ENCODE measurements at places on chromosomes 13 and 19.
A peak's percentile ranks its signal among the peaks of the same experiment; 100 is the strongest.

- no peak for DNase-seq
Observed at GRCh38 chr13:113291129-113291528, 5.9 kb upstream of the LAMP1 start.

GRCh38 chr13:50071379-50071778 is 56.1 kb downstream of the KCNRG start:
- DNase-seq = no peak

- DNase-seq = no peak
Observed at GRCh38 chr13:83151308-83151660, 731.0 kb downstream of the SLITRK1 start.

DNA sequence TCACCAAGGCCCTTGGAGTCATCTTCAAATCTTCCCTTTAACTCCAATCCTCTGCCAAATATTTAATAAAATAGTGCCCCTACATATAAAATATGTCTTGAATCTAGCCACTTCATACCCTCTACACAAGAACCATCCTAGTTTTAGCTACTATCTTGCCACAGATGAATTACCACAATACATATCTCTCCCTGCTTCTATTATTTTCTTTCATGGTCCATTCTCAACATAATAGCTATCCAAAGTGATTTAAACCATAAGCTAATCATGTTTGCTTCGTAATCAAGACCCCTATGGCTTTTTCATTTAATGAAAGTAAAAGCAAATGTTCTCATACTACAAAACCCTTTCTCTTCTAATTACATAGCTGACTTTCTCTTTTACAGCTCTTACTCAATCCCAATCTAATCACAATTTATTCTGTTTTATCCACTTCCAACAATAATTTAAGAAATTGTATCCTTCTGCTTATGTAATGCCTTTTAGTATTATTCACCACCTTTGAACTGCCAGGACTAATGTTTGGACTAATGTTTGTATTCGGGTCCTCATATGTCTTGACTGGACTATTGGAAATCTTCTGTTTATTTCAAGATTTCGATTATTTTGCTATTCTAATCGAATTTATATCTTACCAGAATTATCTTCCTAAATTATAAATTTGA is 412.0 kb downstream of the SLITRK1 start:
- DNase-seq = no peak

DNA sequence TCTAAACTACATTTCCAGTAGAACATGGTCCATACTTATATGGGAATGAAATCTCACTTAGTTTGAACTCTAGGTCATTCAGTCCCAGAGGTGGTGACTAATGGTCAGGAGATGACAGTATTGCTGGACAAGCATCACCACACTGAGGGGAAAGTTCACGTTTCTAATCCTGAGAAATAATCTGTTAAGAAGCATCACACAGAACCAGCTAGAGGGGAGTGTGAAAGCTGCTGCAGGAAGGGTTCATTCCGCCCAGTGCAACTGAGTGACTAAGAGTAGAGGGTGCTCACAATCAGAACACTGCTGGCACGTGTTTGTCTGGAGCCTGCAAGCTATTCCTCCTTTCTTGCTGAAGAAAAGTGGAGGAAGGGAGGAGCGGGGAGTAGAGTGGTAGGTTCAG is 2.7 kb downstream of the COL4A1 start:
- no peak for DNase-seq

- DNase-seq = no peak
Observed at GRCh38 chr13:106455190-106455589, 80.3 kb downstream of the EFNB2 start.

DNA sequence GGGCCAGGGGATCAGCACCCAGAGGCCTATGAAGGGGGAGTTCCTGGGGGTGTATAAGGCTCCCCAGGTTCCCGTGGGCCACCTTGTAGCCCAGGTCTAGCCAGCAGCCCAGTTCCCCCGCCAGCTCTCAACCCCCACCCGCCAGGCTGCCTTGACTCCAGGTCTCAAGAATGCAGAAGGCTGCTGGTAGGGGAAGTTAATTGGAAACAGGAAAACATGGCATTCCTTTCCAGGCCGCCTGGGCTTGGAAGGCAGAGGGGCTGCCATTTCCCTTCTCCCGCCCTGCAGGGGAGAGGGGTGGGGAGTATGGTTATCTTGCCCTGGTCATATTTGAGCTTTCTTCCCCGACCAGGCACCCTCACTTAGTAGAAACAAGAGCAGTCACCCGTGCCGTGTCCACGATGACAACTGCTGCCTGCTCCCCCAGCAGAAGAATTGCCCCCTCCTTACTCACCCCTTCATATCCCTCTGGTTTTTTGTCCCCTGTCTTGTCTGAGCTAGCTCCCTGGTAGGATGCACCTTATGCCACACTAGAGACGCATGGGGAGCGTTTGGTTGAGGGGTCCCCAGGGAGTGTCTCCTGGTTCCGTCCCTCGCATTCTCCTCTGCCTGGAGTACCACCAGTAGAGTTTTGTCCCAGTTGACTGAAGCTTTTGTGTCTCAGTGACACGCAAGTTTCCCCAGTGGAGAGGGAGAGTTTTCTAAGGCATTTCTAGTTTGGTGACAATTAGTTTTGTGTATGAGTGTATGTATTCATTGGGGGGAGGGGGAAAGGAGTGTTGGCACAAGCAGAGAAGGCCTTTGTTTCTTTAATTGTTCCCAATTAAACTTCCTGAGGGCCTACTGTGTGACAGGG is 4.5 kb downstream of the BICRA start:
- DNase-seq = peak; percentile 22

DNA sequence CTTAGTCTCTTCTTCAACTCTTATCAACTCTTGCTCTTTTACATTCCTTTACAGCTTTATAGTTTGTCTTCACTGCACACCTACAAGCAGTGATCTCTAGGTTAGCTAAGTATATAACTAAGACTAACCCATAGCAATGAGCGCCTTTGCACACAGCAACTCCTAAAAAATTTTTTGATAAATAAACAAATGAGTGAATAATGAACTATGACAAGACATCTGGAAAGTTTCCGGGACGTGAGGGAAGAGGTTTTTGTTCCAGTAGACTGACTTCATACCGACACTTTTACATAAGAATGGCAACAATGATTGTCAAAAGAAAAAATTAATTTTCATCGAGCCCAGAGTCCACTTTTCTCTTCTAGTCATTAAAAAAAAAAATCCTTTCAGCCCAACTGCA is 98.3 kb downstream of the ELF1 start:
- DNase-seq = no peak

DNA sequence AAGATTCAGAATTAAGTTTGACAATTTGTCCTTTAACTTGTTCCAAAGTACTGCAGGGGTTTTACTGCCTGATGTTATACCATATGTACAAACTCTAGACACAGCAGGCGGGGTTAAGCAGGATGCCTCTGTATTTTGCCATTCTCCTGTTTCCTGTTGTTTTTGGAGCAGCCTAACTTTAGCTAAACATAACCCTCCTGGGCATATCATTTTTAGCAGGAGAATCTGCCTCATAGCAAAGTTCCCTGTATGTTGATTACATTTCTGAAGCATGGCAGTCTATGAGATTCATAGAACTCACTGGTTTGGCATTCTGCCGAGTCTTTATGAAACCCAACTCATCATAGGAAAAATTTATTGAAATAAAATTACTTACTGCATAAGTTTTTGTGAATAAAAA is 5.2 kb downstream of the LHFPL6 start:
- no peak for DNase-seq

- DNase-seq = no peak
Observed at GRCh38 chr19:56351208-56351607, 36.6 kb upstream of the ZSCAN5A start.

GRCh38 chr19:58560921-58561320 is 2.5 kb upstream of the UBE2M start:
- no peak for DNase-seq

DNA sequence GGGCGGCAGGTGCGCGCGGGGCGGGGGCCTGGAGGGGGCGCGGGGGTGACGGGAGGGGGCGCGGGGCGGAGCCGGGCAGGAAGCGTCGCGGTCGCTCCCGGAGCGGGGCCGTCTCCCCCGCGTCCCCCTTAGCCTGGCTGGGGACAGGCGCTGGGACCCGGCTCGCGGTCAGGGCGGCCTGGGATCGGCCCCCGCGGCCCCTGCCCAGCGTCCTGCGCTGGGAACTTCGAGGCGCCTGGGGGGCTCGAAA is 74.7 kb upstream of the MCF2L start:
- no peak for DNase-seq

- no peak for DNase-seq
Observed at GRCh38 chr19:18432275-18433014, 5.5 kb downstream of the ISYNA1 start.

DNA sequence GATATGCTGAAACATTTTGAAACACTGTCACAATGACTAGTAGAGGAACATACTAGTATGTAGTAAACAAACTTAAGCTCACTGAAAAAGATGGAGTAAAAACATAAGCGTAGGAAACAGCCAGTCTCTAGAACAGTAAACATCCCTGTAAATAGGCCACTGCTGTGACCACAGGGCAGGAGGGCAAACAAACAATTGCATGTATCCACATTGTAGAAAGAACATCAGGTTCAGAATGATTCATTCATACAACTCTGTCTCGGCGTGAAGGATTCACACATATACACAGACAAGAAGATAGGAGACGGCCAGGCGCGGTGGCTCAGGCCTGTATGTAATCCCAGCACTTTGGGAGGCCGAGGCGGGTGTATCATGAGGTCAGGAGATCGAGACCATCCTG is 390.1 kb downstream of the IRS2 start:
- no peak for DNase-seq

GRCh38 chr13:26946684-26947343 is 186.2 kb upstream of the GPR12 start:
- DNase-seq = no peak

- no peak for DNase-seq
Observed at GRCh38 chr13:110168999-110169933, 137.7 kb downstream of the COL4A1 start.

DNA sequence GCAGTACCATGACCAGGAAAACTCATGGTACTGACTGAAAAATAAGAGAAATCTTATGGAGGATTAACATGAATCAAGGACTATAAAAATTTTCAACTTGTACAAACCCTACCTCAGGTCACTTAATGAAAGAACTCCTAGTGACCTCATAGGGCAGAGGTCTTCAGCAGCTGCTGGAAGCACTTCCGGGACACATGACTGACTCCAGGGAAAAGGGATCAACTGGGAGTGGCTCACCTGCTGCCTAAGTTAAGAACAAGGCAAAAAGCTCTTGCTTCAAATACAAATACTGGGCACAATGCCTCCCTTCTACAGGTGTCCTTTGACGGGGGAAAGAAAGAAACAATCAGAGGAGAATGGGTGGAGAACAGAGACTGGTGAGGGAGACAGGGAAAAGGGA is 18.6 kb downstream of the DOCK9 start:
- no peak for DNase-seq

DNA sequence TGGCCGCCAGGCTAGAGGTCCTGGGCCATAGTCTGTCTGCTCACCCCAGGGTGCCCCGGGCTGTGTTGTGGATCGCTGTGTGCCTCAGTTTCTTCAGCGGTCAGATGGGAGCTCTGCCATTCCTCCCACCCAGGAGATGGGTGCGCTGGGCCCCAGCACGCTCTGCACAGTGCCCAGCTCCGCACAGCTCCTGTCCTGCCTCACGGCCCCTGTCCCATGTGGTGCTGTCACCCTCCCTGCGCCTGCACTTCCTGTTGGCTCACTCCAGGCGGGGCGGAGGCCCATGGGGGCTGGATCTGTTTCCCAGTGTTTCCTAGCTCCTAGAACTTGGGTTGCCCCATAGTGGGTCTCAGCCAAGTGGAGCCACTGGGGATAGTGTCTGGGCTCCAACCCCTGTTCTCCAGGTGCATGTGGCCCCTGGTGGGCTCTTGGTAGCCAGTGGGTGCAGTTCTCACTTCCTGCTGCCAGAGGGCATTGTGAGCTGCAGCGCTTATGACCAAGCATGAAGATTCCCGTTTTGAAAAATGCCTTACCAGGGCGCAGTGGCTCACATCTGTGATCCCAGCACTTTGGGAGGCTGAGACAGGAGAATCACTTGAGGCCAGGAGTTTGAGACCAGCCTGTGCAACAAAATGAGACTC is 69.8 kb downstream of the KDM4B start:
- no peak for DNase-seq

DNA sequence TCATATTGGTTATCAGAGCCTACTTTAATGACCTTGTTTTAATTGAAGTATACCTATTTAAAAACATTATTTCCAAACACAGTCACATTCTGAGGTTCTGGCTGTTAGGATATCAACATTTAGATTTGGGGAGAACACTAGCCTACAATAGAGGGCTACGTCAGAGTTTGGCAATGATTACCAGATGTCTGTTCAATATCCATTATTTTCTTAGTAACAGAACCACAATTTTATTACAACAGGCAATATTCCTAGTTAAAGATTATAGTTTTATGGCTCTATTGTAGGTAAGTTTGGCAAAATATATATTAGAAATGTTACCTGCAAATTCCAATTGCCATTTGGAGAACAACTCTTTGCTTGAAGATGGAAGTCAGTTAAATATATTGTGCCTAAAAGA is 1163.1 kb upstream of the MIR17HG start:
- no peak for DNase-seq

- peak; percentile 62 for DNase-seq
Observed at GRCh38 chr13:23466144-23467002, 32.9 kb upstream of the SACS start.

- no peak for DNase-seq
Observed at GRCh38 chr13:34678154-34678553, 263.9 kb upstream of the NBEA start.

DNA sequence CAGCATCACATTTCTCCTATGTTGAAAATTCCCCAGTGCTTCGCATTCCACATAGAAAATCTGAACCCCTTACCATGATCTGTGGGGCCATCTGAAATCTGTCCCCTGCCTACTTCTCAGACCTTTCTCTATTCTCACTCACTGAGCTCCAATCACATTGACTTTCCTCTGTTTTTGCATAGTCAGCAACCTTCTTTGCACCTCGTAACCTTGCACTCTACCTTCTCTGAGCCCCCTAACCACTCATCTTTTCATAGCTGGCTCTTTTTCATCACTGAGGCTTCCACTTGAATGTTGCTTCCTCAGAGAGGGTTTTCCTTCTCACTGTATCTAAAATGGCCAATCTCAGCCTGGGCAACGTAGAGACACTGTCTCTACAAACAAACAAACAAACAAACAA is 286.3 kb downstream of the GPC5 start:
- DNase-seq = no peak

- no peak for DNase-seq
Observed at GRCh38 chr13:104817271-104817670, 1718.2 kb downstream of the EFNB2 start.

DNA sequence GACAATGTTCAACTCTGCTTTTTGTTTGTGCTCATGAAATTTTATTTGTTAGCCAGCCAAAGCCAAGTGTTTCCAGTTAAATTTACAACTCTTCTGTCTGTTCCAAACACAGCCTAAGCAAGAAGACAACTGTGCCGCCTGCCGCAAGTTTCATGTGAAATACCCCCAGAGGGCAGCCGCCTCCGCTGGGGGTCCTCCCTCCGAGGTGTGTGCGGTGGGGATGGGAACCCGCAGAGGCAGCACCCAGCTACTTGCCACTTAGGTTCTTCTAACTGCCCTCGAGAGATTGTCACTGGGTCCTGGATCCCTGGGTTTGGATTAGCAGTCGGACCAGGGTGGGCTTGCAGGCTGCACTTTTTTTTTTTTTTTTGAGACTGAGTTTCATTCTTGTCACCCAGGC is 28.5 kb downstream of the ATP11A start:
- DNase-seq = no peak
